ENCODE measurements at places on chromosomes 2 and 18.

DNA sequence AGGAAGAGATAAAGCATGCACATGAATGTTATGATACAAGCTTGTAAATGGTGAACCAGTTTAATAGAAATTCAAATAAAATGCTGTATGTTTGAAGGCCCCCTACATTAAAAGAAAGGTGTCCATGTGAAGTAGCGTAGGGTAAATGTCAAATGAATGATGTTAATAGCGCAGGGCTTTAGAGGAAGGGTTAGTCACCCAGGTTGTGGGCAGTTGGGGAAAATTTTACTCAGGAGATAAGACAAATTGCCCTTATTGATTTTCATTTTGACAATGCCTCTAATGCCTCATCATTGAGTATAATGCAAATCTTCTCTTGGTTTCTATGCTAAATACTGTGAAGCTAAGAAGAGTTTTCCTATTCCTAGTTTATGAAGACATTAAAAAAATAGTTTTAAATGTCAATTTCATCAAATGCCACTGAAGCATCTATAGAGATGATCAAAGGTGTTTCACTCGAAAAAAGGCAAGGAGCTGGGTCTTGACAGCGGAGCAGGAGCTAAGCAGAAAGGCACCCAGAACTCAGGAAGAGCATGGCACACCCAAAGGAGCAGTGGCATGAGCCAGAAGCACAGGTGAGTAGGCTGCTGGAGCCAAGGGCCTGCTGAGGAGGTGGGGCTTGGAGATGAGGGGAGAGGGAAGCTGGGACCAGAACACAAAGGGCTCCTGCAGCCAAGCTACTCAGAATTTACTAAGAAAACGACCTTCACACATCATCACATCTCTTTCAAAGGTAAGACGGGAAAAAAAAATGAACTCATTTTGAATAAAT is 129.3 kb upstream of the ACKR3 start:
- DNase-seq = no peak

- DNase-seq = no peak
Measured at GRCh38 chr2:179606141-179606540, 255.3 kb downstream of the ZNF385B start.

- DNase-seq = no peak
Measured at GRCh38 chr18:49744376-49745008, 68.8 kb downstream of the ACAA2 start.

GRCh38 chr2:158529379-158530259 is 72.9 kb downstream of the PKP4 start:
- DNase-seq = no peak

DNA sequence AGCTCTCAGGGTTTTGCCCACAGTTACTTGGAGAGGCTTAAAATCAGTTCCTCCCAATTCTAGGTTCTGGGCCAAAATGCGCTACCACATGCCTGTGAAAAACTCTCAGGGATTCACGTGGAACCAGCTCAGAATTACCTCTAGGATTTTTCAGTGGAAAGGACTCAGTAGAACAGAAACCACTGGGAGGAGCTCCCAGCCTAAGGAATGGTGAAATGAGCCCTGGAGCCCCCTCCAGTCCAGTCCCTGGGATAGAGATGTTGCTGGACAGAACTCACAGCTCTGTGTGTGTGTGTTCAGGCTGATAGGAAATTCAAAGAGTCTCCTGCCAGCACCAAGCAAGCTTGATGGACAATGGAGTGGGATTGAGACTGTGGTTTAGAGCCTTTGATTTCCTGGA is 21.1 kb upstream of the SLC9A4 start:
- no peak for DNase-seq

DNA sequence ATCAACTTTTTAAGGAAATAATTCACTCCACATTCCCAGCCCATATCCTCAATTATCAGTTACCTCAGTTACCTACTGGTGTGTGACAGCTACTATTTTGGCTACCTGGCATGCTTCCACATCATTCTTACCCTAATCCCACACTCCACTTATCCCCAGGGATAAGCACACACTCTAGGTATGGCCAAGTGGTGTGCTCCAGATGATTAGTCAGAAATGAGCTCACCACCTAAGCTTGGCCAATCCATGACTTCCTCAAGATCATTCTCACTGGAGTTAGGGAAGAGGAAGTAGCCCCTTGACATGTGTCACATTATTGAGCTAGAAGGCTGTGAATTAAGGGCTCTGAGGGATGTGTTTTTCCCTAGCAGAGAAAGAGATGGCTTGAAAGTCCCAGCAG is 20.9 kb upstream of the SMAD4 start:
- no peak for DNase-seq

GRCh38 chr2:32229635-32230034 is 35.1 kb downstream of the NLRC4 start:
- no peak for DNase-seq
